ENCODE measurements at places on chromosomes 5 and 9.

DNA sequence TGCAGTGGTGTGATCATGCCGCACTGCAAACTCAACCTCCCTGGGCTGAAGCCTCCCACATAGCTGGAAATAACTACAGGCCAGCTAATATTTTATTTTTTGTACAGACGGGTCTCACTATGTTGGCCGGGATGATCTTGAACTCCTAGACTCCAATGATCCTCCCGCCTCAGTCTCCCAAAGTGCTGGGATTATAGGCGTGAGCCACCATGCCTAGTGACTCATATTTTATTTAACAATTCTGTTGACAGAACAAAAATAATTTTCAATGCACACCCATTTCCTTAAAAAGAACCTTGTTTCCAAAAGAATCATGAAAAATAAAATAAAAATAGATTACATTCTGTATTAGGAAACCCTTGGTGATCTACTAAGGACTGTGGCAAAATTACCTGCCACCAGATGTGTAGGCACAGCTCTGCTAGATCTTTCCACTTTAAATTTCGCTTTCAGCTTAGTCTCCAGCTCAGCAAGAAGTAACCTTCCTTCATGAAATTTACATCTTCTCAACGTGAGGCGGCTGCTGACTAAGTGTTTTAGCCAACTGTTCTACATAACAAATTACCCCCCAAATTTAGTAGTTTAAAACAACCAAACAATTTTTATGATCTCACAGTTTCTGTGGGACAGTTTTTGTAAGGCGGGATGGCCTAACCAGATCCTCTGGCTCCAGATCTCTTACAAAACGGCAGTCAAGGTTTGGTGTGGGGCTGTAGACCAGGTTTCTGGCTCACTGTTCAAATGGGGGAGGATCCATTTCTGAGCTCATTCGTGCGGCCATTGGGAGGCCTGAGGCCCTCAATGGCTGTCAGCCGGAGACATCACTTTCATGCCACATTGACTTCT lies 32.6 kb upstream of the GOLPH3 start:
- no peak for DNase-seq

DNA sequence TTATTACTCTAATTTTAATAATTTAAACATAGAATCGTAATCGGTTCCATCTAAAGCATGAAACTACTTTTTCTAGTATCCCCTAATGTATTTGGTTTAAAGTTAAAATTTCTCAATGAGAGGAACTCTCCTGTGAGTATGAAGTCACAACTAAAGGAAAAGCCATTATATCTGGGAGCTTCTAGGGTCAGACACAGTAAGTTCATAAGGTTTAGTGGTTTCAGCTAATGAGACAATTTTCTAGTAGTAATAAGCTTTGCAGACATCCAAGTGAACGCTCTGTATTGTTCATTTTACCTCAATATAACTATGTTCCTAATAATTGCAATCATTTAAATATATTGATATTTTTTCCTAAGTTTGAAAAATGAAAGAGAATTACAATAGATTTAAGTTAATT lies 364.4 kb upstream of the CDH9 start:
- DNase-seq = no peak

GRCh38 chr9:8750639-8751051 lies 951.1 kb upstream of the DMAC1 start:
- no peak for DNase-seq

DNA sequence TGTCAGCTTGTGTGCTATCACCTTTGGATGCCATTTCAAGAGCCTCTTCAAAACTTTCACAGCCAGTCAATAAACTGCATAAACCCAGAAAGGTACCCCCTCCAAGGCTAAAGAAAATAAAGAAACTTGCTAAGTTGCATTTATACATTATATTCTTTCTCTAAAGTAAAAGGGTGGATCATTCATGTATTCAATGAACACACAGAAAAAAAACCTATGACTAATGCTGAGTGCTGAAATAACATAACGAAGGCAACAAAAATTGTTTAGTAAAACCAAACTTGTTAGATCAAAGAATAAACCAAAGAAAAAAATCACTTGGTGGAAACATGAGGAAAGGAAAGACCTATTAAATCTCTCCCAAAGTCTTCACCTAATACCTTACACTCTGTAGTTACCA lies 15.2 kb downstream of the PANK3 start:
- no peak for DNase-seq

DNA sequence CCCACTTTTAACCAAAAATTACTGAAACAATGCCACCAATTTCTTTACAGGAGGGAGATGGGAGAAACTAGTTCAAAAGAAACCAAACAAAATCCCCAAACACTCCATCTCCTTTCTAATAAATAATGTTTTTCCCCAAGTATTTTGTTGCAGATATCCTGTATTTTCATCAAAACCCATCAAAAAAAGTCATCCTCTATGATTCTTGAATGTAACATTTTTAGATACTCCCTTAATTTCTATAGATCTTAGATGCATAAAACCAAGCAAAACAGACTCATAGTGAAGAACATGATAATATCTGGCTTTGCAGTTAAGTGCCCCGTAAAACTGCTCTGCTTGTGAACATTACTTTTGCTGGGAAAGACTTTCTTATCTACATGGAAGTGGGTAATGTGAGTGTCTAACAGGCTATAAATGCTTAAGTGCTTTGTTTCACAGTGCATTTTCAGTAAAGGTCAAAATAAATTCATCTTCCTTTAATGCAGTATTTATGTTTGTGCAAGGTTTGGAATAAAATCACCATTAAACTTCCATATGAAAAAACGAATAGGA lies 77.3 kb upstream of the TBCA start:
- no peak for DNase-seq

GRCh38 chr9:89470224-89470839 lies 27.6 kb downstream of the SEMA4D start:
- no peak for DNase-seq

DNA sequence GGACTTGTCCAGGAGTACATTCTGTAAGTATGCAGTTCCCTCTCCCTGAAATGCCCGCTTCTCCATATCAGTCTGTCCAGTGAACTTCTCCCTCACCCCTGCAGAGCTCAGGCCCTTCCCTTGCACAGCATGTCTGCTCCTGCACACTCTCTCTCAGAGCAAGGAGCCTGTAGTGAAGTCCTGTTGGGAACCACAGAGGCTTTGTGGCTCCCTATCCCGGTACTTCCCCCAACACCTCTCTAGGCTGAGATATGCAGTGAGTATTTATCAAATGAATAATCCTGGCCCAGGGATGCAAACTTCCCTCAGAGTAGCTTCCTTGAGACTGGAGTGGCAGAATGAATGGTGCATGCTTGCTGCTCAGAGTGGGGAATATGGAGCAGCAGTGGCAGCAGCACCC lies 48.8 kb downstream of the POC5 start:
- no peak for DNase-seq

DNA sequence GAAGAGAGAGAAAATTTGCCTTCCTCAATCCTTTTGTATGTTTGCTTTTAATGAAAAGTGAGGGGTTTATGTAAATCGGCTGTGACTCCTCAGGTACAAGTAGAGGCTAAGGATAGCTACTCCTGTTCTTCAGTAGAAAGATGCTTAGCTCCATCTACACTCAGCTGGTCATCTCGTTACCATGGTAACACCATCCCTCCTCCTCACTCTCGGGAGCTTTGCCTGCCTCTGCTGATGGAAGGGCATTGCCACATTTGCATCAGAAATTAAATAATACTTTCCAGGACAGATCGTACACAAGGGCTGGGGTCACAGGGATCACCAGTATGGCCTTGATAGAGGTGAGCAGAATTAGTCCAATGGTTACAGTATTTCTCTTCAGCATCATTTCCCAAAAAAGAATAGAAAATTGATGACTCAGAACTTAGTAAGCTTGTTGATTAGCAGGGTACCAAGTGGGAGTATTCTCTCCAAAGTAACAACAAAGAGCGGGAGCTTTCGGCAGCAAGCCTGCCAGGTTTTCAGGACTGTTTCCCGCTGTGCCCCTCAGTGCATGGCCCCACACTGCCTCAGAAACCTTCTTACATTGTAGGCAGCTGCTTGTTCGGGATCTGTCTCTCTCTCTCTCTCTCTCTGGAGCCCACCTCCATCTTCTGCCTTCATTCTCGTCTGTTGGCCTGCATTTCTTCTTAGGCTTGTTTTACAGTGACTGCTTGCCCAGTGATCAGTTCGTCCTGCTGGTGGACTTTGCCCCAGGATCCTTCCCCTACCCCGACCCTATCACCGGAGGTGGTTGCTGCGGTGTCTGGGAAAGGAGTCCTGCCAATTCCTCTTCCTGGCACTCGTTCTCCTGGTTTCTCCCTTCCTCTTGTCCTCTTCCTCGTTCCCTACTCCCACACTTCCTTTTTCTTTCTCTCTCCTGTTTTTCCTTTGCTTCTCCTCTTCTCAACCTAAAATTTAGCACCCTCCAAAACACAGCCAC lies 51.9 kb upstream of the SNAPC3 start:
- DNase-seq = peak; percentile 74

- peak; percentile 9 for DNase-seq
Observed at GRCh38 chr9:75979362-75979761, 88.9 kb downstream of the PCSK5 start.

- DNase-seq = no peak
Observed at GRCh38 chr5:135075621-135076020, 41.6 kb upstream of the PITX1 start.

DNA sequence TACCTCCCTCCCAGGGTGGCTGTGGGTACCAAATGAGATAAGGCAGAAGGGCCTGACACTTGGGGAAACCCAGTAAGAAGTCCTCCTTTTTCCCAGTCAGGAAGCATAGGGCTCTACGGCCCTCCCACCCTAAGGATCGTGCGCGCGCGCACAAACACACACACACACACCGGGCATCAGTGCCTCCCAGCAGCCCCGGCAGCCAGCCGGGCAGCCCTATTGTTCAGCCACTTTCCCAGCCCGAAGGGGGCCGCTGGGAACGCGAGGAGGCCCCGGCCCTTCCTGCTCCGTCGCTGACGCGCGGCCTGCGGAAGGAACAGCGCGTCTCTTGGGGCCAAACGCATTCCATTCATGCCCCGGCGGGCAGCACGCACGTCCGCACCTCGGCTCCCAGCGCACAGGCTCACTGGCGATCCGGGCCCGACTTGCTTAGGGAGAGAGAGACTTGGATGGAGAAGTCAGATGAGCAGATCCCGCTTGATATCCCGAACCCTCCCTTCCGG lies 22.6 kb downstream of the DUSP1 start:
- DNase-seq = no peak

GRCh38 chr5:1874348-1874747 lies 8.4 kb downstream of the IRX4 start:
- DNase-seq = no peak

DNA sequence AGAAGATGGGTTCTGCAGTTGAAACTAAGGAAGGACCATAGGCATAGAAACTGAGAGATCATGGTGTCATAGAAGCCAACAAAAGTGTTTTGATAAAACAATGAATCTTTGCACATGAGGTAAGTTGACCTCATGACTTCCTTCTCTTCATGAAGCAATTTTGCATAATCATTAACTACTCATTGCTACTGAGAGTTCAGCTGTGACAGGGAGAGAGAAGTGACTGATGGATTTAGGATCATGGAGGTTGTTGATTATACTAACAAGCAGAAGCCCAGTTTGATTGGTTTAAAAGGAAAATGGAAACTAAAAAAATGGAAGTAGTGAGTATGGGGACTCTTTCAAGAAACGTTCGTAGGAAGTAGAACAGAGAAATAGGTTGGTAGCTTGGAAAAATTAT lies 51.2 kb downstream of the PARP8 start:
- DNase-seq = no peak

DNA sequence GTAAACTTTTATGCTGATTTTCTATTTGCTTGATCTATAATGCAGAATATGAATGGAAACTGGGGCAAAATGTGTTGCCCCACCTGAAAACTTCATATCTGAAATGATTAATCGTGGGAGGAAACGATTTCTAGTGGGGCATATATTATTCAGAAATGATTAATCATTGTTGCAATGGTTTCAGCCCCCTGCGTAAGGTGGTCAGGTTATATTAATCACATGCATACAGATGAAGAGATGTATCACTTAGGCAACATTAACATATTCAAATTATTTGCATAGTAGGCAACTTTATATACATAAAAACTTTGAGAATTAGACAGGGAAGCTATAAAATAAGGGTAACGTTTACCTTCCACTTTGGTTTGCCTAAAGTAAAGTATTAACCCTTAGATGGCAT lies 49.8 kb downstream of the LSM11 start:
- DNase-seq = no peak

GRCh38 chr9:99432075-99432474 lies 210.0 kb downstream of the SEC61B start:
- DNase-seq = no peak

DNA sequence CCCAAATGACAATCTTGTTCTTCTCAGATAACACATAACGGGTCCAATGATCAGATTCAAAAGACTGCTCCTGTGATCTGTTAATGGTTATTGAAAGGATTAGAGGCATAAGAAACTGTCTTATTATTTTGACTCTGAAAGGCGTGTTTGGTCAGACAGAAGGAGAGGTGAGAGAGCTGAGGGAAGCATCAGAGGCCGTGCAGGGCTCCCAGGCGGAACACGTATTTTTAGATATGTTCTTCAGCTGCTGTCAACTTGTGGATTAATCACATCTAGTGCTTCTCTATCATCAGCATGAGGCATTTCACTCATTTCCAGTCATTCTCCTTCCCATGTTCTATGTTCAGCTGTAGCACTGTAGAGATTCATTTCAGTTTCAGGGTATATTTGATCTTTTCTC lies 199.8 kb downstream of the MAPKAP1 start:
- no peak for DNase-seq

DNA sequence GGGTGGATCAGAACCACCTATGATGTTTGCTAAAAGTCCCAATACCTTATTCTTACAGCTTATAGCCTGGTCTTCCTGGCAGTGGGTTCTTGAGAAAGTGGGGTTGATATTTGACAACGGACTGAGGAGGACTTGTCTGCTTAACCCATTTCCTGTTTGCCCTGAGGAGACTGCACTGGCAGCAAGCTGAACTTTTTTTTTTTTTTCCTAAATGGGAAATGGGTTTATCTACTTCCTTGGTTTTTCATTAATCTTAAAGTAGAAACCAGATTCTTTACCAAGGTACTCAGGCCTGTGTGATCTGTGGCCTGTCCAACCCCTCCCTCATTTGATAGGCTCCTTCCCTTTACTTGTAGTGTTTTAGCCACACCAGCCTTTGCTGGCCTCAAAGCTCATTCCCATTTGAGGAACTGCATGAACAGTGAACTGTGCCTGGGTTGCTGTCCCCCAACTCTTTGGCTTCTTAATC lies 47.1 kb downstream of the C9orf57 start:
- DNase-seq = no peak

DNA sequence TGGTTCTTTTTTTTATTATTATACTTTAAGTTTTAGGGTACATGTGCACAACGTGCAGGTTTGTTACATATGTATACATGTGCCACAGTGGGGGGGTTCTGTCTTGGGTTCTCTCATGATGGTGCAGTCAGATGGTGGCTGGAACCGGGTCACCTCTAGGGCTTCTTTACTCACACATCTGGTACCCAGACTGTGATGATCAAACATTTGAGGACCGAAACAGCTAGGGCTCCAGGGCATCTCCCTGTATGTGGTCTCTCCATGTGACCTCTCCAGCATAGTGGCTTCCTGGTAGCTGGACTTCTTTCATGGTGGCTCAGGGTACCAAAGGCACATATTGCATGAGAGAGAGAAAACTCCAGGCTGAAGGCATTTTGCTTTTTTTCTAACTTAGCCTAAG lies 9.8 kb upstream of the CRHBP start:
- no peak for DNase-seq

All from SK-N-DZ (cell line).